ENCODE measurements at places on chromosomes 2 and 18. TPM values are rescaled to one million over a fixed set of nuclear protein-coding genes. Genes with fewer than 3 reads are reported as not detected.

SALL3 gene
- total RNA-seq: 18.9 TPM

SPHKAP gene
- total RNA-seq: 60.7 TPM

DLX2 gene
- total RNA-seq: 5.8 TPM

RPS27A gene
- 680 TPM for total RNA-seq

CEBPZ gene
- 52.8 TPM for total RNA-seq

THSD7B gene
- total RNA-seq: 12.2 TPM

STON1 gene
- total RNA-seq: 7.6 TPM

LRRC30 gene
- not detected for total RNA-seq

CNOT9 gene
- total RNA-seq: 39.4 TPM

DNAJC5G gene
- total RNA-seq: 0.23 TPM

GNLY gene
- not detected for total RNA-seq

SERPINB10 gene
- 0.46 TPM for total RNA-seq

FAM110C gene
- 2.3 TPM for total RNA-seq

AKAIN1 gene
- total RNA-seq: not detected

CROCC2 gene
- 1.4 TPM for total RNA-seq

SPIRE1 gene
- 69.0 TPM for total RNA-seq

CERKL gene
- 6.2 TPM for total RNA-seq

KCNJ3 gene
- total RNA-seq: 15.9 TPM

SCYGR4 gene
- total RNA-seq: not detected

OTOF gene
- 4.6 TPM for total RNA-seq

ZSWIM2 gene
- 0.23 TPM for total RNA-seq

CD226 gene
- total RNA-seq: 1.8 TPM

EFEMP1 gene
- 16.6 TPM for total RNA-seq

UGT1A5 gene
- total RNA-seq: not detected

FSHR gene
- total RNA-seq: 0.46 TPM

SPATA3 gene
- not detected for total RNA-seq

Data from diencephalon (tissue), 1 donor.